ENCODE measurements at places on chromosomes 5 and 9.

DNA sequence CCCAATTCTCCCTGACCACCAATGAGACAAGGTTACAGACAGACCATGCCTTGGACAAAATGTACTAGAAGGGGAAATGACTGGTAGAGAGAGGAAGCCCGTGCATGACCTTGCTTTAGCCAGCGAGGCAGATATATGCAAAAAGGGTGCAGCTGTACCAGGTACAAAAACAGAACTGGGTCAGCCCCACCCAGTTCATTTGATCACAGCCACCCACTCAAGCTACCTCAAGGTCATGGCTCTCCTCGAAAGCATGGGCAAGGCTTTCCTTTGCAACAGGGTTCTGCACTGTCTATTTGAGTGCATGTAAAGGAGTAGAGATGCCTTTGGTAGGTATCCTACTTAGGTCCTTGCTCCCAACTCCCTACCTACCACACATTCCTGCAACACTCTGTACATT, 33.3 kb downstream of the TLE1 start:
- DNase-seq, result no peak

DNA sequence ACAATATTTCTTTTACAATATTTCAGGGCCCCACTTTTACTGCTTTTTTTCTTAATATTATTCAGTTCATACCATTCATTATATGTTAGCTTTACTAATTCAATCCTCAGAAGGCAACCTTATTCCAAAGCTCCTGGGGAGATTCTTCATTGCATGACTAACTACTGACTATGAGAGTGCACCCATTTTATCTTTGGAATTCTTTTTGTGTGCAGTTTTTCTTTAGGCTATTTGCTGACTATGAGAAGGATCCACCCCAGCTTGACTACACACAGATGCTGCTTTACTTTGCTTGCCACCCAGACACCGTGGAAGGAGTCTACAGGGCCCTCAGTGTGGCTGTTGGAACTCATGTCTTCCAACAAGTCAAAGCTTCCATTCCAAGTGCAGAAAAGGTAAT, 56.9 kb upstream of the IL7R start:
- DNase-seq, result no peak

GRCh38 chr9:100731557-100731956, 153.7 kb downstream of the CAVIN4 start:
- DNase-seq, result no peak

GRCh38 chr5:59786334-59786805, 107.2 kb downstream of the PDE4D start:
- no peak for DNase-seq

- no peak for DNase-seq
Observed at GRCh38 chr5:103923616-103924168, 361.1 kb upstream of the NUDT12 start.

GRCh38 chr9:120889606-120890271, 12.8 kb upstream of the PHF19 start:
- DNase-seq, result no peak

- no peak for DNase-seq
Observed at GRCh38 chr9:114426046-114426948, 38.5 kb upstream of the AKNA start.

GRCh38 chr5:107969847-107970246, 299.1 kb upstream of the EFNA5 start:
- DNase-seq, result no peak

DNA sequence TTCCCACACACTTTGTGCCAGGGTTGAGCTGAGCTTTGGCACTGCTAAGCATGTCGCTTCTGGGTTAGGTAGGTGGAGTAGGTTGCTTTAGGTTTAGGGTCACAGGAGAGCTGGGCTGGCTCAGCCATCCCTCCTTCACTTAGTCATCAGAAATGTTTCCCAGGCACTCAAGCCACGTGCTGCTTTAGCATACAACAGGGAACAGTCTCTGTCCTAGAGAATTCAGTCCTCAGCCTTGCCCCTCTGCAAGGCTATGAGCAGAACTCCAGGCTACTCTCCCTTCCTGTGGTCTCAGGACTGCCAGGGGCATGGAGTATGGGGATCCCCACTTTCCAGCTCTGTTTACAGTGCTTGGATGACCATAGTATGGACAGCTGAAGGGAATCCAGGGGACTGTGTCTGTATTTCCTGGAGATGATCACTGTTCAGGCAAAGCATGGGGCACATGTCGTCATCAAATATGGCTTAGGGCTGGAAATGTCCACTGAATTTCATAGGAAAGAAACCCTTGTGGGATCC, 7.5 kb upstream of the ANKRD33B start:
- no peak for DNase-seq

DNA sequence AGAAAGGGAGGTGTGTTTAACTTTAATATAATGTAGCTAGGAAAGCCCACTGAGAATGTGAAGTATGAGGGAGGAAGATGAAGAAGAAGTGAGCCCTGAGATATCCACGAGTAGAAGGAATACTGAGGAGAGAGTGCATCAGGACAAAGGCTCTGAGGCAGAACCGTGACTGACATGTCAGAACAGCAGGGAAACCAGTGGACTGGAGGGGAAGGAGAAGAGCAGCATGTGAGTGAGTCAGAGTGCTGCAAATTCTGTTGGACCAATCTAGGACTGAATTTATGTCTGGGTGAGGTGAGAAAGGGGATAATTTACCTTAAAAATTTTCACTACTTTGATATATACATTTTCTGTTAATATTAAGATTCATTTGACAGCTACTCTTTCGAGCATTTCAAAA, 110.3 kb downstream of the ST8SIA4 start:
- DNase-seq, result no peak

GRCh38 chr5:36939969-36940858, 63.6 kb downstream of the NIPBL start:
- DNase-seq, result no peak

GRCh38 chr5:29518176-29518575, 1675.3 kb upstream of the CDH6 start:
- DNase-seq, result no peak

Measured in activated CD8-positive, alpha-beta T cell treated with anti-CD3 and anti-CD28 coated beads, Interleukin-2, amount 10 ng/mL, durations not matched to agents 7 days and 5 days (primary cell).